ENCODE measurements at places on chromosomes 5 and 9.

- DNase-seq, result no peak
These were observed 60.1 kb downstream of the CDH18 start for GRCh38 chr5:19927919-19928318.

DNA sequence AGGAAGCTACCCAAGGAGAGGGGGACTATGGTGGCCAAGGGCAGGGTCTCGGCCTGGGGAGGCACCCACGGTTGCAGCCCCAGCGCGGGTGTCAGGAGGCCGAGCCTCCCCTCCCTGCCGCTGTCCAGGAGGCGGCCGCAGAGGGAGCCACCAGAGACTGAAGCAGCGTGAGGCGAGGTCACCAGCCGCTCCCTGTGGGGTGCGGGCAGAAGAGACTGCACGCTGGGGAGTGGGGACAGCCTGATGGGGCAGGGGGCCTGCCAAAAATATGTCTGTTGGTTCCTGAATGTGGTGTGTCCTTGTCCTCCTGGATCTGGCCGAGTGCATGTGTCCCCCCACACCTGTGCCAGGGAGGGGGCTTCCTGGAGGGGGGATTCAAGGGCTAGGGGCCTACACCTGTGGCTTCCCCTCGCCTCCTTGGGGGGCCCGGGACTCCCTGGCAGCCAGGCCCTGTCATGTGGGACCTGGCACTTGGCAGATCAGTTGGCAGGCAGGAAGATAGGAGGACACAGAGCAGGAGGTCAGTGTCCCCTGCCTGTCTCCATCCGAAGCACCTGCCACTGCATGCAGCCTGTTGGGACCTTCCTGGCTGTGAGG is 131.2 kb downstream of the DAB2IP start:
- DNase-seq, result no peak

DNA sequence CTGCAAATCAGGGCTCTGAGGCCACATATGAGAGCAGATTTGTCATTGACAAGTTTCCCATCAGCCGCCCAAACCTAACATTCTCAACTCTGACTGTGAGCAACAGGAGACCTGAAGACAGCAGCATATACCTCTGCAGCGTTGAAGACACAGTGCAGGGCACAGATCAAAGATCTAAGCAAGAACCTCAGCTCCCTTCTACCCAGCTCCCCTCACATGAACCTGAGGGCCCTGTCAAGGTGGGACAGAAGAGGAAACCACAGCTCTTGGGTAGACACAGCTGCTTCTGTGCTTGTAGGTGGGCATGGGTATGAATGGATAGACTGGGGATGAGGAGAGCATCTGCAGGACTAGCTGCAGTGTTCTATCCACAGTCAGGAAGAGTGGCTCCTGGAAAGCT is 8.7 kb upstream of the PRSS3 start:
- no peak for DNase-seq

DNA sequence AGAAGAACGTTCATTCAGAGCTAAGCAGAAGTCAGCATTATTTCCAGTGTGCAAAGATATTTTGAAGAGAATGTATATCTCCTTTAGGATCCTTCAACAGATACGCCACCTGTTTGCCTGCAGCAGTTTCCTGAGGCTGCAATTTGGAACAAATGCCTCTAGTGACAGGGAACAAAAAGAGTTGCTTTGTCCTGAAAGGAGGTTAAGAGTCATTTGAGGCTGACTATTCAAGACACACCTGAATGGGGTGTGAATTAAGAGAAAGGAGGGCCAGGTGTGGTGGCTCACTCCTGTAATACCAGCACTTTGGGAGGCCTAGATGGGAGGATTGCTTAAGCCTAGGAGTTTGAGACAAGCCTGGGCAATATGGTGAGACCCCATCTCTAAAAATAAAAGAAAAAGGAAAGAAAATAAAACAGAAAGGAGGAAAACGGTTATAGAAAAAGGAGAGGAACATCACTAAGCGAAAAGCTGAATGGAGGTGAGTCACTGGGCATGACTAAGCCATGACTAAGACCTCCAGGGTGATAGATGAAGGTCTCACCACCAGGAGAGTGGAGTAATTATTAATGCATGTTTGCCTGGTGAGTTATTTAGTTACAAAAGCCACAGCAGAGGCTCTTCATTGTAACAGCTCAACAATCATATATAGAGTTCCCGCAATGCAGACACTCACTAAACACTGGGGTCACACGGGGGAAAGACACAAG is 255.2 kb upstream of the TNC start:
- no peak for DNase-seq

GRCh38 chr9:78985084-78985738 is 586.6 kb upstream of the TLE4 start:
- no peak for DNase-seq

All from suppressor macrophage treated with lipopolysaccharide for 4 hours (primary cell).